ENCODE measurements at places on chromosomes 11 and 22. TPM values are rescaled to one million over a fixed set of nuclear protein-coding genes. Genes with fewer than 3 reads are reported as not detected.

Gene MTNR1B
- total RNA-seq, result not detected

Gene TNNI2
- total RNA-seq, result not detected

Gene PRDM11
- total RNA-seq, result 6.9 TPM

Gene MED19
- total RNA-seq, result 33.4 TPM

Gene OR5A1
- total RNA-seq, result not detected

Gene DERL3
- total RNA-seq, result 0.82 TPM

Gene POGLUT3
- total RNA-seq, result 5.7 TPM

Gene SLC5A4
- not detected for total RNA-seq
